CD4-positive, alpha-beta T cell treated with Interferon alpha-2 for 1 hour (primary cell): ENCODE measurements at places on chromosomes 16 and 17.
A peak's percentile ranks its signal among the peaks of the same experiment; 100 is the strongest.

DNA sequence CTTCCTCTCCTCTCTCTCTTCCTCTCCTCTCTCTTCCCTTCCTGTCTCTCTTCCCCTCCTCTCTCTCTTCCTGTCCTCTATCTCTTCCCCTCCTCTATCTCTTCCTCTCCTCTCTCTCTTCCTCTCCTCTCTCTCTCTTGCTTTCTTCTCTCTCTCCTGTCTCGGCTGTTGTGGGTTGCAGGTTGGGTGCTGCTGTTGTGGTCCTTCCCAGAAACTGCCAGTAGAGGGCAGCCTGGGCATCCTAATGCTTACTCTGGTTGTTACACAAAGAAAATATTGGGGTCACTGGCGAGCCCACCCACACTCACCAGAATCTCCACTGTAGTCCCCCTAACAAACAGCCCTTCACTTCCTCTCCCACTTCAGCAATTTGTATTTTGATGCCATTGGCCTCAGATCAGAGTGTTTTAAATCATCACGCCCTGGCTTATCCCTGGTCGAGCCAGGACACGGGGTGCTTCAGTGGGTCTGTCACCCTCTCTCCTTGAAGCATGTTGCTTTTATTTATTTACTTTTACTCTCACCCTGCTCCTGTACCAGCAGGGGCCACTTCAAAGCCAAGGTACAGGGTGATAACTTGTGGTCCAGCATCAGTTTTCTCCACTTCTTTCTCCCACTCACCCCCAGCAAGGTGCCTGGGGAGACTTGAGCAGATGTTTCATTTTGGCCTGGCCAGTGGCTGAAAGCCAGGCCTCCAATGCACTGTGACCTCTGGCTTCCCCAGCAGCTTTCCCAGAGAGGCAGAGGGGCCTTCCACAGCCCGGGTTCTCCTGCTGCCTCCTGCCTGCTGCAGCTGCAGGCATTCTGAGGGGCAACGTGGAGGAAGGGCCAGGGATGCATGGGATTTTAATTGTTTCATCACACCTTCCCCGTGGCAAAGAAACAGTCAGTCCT, 4.7 kb upstream of the MMP15 start:
- peak; percentile 77 for DNase-seq

GRCh38 chr16:11050944-11051343, 106.6 kb downstream of the CLEC16A start:
- DNase-seq, result no peak

DNA sequence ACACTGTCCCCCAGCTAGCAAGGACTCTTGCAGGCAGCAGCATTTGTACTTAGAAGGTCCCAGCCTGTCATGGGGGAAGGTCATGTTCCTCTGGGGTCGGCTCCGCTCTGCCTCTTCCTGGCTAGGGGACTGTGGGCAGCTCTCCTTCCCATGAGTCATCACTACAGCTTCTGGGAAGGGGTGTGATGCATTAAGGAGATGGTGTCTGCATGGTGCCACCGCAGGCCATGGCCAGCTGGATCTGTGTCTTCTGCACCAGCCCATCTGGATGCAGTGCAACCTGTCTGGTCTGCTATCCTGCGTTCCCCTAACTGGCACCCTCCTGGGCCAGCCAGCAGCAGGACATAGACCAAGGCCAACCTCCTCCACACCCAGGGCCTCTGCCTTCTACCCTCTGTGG, 6.3 kb downstream of the STARD3 start:
- no peak for DNase-seq

DNA sequence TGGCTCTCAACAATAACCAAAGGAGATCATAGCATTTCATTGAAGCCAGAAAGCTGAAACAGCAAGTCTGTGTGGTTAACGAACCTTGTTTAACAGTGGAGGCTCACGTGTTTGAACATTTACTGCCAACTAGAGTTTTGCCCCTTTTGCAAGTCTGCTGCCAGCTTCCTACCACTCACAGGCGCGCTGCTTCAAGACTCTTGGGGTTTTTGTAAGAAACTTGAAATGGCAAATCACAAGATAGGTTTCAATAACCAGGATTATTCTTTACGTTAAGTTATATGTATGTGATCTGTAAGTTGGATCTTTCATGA, 1.2 kb downstream of the SNTB2 start:
- DNase-seq, result no peak

- no peak for DNase-seq
Measured at GRCh38 chr17:43129671-43130010, 4.5 kb upstream of the BRCA1 start.

DNA sequence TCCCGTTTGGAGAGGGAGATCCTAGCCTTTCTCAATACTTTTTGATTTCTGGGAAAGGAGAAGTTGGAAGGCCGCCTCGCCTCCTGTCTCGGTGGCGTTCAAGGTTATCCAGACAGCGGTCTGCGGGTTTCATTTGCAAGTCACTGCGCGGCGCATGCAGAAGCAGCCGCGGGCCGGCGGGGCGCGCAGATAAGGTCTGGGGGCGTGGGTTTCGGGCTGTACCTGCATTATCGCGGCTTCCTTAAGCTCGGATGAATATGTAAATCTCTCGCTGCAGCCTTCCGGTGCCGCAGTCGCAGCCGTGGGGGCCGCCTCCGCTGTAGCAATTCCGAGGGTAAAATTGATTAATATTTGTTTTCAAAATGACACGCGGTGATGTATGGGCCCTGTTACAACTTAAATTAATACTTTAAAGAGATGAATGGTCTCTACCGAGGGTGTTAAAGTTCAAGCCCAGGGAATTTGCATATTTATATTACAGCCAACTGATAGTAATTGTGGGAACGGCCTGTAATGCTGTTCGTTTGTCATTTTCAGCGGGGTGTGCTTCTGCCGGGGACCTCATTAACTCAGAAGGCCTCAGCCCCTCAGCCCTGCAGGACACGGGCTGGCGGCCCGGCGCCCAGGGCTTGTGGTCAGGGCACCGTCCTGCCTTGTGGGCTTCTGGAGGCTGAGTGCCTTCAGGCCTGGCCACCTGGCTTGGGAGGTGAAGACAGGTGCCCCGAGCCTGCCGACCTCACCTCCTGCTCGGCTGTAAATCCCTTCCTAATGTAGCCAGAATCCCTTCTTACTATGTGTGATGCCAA, 99.4 kb downstream of the CYLD start:
- peak; percentile 37 for DNase-seq

DNA sequence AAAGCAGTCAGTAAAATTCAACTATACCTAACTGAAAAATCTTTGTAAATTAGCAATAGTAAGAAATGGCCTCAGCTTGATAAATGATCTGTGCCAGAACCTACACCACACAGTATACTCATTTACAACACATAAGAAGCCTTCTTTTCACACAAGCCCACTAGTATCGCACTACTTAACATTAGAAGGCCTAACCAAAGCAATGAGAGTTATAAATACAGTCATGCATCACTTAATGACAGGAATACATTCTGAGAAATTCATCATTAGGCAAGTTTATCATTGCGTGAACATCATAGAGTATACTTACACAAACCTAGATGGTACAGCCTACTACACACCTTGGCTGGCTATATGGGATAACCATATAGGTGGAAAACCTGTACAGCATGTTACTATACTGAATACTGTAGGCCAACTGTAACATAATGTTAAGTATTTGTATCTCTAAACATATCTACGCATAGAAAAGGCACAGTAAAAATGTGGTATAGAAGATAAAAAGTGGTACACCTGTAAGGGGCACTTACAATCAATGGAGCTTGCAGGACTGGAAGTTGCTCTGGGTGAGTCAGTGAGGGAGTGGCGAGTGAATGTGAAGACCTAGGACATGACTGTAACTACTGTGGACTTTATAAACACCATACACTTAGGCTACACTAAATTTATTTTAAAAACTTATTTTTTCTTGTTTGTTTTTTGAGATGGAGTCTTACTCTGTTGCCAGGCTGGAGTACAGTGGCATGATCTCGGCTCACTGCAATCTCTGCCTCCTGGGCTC, 126.5 kb upstream of the CORO6 start:
- DNase-seq, result no peak

GRCh38 chr17:43578699-43579565, 32.8 kb upstream of the ETV4 start:
- DNase-seq, result peak; percentile 41

DNA sequence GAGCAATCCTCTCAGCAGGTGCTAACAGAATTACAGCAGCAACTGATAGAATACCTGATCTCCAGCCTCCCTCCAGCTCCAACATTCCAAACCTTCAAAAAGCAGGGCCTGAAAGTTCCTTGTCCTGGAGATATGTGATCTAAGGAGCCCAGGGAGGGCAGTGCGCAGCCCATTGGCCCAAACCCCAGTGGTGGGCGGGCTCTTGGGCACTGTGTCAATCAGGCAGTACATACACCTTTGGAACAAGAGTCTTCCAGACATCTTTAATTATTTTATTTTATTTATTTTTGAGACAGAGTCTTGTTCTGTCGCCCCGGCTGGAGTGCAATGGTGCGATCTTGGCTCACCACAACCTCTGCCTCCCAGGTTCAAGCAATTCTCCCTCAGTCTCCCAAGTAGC, 24.2 kb downstream of the SLC12A3 start:
- DNase-seq, result no peak

- DNase-seq, result no peak
Measured at GRCh38 chr16:54422569-54422978, 136.0 kb upstream of the IRX3 start.

GRCh38 chr17:82021900-82022309, 773 bp downstream of the CENPX start:
- no peak for DNase-seq

GRCh38 chr16:27515874-27516353, 33.8 kb downstream of the GTF3C1 start:
- DNase-seq, result peak; percentile 13

- DNase-seq, result no peak
Measured at GRCh38 chr17:73362697-73363096, 50.9 kb upstream of the CDC42EP4 start.

GRCh38 chr17:81189670-81190530, 23.9 kb upstream of the AATK start:
- DNase-seq, result no peak
